ENCODE measurements at places on chromosomes 11 and 22.

DNA sequence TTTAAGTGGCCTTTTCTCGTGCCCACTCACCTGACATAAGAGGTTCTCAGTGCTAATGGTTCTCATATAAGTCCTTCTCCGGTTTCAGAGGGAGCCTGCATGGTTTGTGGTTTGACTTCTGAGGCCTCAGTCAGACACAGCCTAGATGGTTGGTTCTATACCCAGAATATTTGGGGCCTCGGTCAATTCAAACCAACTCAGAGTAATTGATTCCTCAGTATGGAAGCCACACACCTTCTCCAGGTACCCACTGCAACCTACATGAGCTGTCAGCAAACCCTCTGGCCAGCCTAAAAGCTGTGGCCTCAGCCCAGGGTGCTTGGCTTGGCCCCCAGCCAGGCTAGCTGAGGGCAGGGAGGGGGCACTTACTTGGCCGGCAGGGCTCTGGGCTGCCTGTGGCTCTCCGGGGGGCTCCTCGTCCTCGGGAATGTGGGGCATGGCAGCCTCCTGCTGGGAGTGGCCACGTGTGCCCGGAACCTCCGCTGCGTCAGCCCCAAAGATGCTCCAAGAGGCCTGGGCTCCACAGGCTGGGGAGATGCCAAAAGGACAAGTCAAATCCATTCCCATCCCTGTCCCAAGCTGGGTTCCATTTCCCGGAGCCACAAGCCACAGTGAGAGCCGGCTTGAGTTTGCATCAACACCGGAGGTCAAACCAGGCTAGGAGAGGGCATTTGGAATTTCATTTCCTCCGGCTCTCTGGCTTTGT is 41.7 kb downstream of the IRAG1 start:
- no peak for DNase-seq

DNA sequence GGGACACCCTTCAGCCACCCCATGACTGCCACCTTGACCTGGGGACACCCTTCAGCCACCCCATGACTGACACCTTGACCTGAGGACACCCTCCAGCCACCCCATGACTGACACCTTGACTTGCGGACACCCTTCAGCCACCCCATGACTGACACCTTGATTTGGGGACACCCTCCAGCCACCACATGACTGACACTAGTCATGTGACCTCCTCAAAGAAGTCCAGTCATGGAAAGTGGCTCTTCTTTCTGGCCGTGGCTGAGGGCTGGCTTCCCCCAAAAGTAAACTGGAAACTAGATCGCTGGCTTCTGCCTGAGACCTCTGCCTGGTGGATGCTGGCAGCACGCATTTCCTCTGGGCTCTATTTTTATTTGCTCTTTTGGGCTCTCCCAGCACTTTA is 28.4 kb downstream of the ARFGAP2 start:
- no peak for DNase-seq

DNA sequence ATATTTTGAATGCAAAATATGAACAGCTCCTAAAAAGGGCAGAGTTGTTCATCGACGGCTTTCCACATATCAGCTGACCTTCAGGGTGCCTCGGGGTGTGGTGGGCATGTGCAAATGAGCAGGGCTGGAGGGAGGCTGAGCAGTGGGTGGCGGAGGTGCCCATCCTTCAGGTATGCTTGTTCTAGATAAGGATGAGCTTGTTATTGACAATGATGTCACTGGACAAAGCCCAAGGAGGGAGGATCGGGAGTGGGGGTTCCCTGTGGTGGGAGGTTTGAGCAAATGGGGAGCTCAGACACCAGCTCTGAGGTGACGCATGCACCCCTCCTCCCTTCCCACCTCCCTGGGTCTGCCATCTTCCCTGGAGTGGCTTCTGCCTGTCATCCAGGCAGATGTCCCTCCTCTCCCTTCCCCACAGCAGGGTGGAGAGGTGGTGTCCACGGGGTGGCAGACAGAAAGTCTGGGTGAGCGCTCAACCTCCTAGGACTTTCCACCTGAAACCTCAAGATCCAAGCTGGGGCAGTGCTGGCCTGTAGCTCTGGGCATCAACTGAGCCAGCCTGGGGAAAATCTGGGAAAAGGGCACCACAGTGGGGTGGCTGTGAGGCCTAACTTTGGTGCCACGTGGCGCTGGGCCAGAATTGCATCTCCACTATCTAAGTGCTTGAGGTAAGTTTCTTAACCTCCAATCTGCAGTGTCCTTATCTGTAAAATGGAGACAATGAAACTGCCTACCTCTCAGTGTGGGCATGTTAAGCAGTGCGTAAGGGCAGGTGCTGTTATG is 106.3 kb upstream of the THY1 start:
- no peak for DNase-seq

GRCh38 chr11:24391167-24391566 is 105.7 kb upstream of the LUZP2 start:
- peak; percentile 35 for DNase-seq

GRCh38 chr22:25146307-25146706 is 53.4 kb upstream of the CRYBB3 start:
- DNase-seq = no peak

GRCh38 chr11:120218695-120219033 is 7.8 kb downstream of the OAF start:
- DNase-seq = no peak

DNA sequence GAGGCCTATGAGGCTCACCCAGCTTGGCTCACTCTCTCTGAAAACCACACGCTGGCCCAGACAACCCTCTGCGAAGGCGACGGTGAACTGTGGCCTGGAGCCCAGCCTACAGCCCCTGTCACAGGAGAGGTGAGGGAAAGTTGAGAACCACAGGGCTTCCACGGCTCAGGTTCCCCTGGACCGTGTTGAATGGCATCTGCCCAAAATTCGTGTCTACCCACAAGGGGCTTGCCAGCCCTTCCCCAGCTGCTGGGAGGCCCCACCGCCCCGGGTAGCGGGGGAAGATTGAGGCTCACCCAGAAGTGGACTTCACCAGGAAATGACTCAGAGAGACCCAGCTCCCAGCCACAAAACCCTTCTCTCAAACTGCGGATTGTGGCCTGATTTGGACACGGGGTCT is 197.1 kb downstream of the CTTN start:
- no peak for DNase-seq

GRCh38 chr22:26213826-26214225 is 44.6 kb downstream of the SEZ6L start:
- no peak for DNase-seq

DNA sequence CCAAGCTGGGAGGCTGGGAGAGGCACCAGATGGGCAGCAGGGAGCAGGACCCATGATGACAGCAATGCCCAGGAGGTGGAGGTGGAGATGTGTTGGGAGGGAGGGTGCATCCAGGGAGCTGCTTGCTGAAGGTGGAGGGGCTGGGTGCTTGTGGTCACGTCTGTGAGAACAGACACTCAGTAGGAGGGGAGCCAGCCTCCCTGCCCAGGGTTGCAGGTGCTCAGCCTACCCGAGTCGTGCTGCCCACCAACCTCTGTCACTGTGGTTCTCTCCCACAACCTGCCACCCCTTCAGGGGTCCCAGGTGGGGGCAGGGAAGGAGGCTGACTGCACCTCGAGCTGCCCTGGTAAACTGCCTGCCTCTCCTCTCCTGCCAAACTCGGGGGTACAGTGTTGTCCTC is 5.5 kb downstream of the PRDX5 start:
- DNase-seq = no peak

- no peak for DNase-seq
These were observed 18.6 kb upstream of the DGCR8 start for GRCh38 chr22:20061481-20061861.

- DNase-seq = no peak
These were observed 31.4 kb downstream of the PPIL2 start for GRCh38 chr22:21697021-21697771.

GRCh38 chr22:38062791-38063190 is 5.6 kb downstream of the PICK1 start:
- no peak for DNase-seq

DNA sequence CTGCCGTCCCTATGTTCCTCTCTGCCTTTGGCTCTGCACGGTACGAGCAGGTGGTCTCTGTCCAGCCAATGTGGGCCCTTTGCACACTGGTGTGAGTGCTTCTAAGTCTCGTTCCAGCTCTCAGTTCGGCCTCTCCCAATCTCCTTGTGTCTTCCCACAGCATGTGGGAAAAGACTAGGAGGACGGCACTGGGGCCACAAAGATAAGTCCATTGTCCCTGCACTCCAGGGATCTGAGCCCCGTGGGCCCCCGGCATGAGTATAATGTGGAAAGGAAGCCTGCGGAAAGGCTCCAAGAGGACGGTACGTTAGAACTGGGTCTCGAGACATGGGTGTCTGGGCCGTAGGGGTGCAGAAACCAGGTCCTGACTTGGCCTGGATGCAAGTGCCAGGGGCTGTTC is 16.4 kb downstream of the MYEOV start:
- DNase-seq = no peak

- peak; percentile 70 for DNase-seq
These were observed 258.5 kb downstream of the FAM76B start for GRCh38 chr11:95531116-95531515.

- DNase-seq = no peak
These were observed 325.5 kb downstream of the CADM1 start for GRCh38 chr11:115178705-115179104.

DNA sequence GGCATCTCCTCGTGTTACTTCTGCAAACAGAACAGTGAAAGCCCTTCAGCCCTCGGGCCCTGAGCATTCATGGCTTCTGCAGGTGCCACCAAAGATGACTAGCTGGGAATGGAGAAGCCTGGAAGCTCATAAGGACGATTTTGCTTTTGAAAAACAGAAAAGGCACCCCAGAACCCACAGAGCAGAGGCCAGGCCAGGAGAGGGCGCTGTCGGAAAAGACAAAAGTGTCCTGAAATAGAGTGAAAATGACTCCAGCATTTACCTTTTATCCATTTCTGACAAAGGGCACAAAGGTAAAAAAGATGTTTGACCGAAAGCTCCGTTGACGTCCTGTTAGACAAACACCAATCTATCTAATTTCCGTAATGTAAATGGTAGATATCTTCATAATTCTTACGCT is 37.6 kb downstream of the ZNF195 start:
- DNase-seq = peak; percentile 6

GRCh38 chr11:66848671-66849500 is 5.6 kb downstream of the RCE1 start:
- no peak for DNase-seq

DNA sequence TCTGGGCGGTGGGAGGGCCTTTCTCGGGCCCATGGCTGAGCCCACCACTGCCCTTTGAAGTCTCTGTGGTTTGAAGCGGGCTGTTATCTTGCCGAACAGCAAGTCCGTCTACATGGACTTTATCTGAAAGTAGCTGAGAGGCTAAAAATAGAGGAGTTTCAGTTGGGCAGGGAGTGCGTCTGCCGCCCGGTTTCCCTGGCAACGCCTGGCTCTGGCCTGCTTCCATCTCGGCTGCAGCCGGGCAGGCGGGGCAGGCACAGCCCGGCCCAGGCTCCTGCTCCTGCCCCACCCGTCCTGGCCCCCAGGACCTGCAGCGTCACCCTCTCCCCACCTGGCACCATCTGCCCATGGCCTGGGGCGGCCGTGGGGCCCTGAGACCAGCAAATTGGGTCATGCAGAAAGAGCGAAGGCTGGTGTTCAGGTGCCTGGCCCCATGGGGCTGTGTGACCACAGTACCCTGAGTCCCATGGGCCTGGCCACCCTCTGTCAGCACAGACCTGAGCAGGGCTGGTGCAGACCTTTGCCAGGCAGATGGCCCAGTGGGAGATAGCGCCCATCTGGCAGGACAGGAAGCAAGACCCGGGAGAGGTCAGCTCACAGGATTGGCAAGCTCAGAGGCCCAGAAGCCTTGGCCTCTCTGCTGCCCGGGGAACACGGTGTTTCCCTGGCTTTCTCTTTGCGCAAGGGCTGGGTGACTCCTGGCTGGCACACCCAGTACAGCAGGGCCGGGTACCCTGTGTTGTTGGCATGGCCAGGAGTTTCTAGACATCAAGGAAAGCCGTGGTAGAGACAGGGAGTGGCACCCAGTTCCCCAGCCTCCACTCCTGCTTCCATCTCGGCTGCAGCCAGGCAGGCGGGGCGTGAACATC is 79.1 kb upstream of the KCNQ1OT1 start:
- peak; percentile 21 for DNase-seq

GRCh38 chr11:70027451-70027850 is 50.7 kb upstream of the ANO1 start:
- no peak for DNase-seq

- no peak for DNase-seq
These were observed 301 bp upstream of the PTPRCAP start for GRCh38 chr11:67437809-67438157.

- DNase-seq = no peak
These were observed 28.9 kb downstream of the SIK2 start for GRCh38 chr11:111631024-111631665.

DNA sequence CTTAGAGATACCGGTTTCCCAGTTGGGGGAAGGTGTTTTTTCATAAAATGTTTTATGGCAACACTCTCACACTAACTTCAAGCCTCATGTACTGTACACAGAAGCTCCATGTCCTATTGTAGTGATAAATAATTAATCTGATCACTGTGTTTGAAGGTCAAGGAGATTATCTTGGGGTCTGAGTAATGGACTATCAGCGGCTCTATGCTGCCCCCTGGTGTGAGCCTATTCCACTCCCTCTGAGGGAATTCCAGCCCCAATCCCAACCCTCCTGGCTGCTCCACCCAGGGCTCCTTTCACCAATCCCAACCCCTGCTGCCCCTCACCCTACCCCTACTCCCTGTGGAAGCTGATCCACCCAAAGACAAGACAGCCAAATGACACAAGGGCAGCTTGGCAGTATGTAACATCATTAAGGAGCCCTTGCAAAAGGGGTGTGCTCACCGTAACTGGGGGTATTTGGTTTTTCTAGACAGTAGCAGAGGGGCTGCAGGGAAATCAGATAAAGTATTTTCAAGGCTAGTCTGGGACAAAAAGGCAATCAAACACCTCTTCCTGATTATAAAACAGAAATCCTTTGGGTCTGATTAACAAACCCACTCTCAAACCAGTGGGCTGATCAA is 22.3 kb downstream of the HPS4 start:
- peak; percentile 44 for DNase-seq

GRCh38 chr11:12414611-12415010 is 37.2 kb downstream of the PARVA start:
- no peak for DNase-seq

DNA sequence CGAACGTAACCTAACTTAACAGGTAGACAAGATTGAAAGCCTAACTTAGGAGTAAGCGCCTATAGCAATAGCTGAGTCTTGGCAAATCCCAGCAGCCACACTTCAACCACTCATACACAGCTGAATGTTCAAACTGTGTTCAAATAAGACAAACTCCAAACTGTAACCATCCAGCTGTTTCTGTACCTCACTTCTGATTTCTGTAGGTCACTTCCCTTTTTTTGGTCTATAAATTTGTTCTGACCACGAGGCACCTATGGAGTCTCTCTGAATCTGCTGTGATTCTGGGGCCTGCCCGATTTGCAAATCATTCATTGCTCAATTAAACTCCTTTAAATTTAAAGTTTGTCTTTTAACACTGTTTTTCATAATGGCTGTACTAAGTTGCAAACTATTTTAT is 8.2 kb upstream of the TENM4 start:
- DNase-seq = no peak

- no peak for DNase-seq
These were observed 4.7 kb upstream of the C11orf86 start for GRCh38 chr11:66970371-66970806.

DNA sequence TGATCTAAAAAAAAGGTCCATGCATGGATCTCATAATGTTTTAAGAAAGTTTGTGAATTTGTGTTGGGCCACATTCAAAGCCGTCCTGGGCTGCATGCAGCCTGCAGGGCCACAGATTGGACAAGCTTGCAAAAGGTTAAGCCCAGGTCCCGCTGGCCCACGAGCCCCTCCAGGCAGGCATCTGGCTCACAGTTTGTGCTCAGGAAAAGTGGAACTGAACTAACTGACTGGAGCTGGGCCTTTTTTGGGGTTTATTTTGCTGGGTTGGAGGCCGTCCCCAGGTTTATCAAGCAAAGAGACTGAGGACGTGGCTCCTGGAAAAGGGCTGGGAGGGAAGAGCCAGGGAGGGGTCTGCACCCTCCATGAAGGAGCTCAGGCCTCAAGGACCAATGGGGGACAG is 32.1 kb upstream of the BAIAP2L2 start:
- DNase-seq = no peak
